ENCODE measurements at places on chromosomes 5 and 9. TPM values are rescaled to one million over a fixed set of nuclear protein-coding genes. Genes with fewer than 3 reads are reported as not detected.
A peak's percentile ranks its signal among the peaks of the same experiment; 100 is the strongest.

GRCh38 chr9:93958121-93958818 is 3.1 kb upstream of the BARX1 start:
- no peak for DNase-seq

- peak; percentile 30 for DNase-seq
Measured at GRCh38 chr5:77645158-77645994, 6.9 kb upstream of the OTP start.

DNA sequence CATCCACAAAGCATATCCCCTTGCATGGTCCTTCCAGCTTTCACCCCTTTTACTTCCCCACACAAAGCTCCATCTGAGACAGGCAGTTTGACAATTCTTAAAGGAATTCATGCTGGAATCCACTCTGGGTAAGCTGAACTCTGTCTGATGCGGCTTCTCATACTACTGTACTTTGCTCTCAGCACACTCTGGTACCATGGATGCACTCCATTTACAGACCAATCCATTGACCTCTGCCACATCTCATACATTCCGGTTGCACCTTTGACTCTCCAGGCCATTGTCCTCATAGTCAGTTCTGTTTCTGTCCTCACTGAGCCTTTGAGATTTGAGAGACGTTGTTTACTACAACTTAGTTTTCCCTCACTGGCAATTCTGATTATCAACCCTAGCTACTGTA is 12.2 kb downstream of the SPATA9 start:
- DNase-seq: no peak

GRCh38 chr5:132059043-132059695 is 1.3 kb upstream of the IL3 start:
- DNase-seq: no peak

DNA sequence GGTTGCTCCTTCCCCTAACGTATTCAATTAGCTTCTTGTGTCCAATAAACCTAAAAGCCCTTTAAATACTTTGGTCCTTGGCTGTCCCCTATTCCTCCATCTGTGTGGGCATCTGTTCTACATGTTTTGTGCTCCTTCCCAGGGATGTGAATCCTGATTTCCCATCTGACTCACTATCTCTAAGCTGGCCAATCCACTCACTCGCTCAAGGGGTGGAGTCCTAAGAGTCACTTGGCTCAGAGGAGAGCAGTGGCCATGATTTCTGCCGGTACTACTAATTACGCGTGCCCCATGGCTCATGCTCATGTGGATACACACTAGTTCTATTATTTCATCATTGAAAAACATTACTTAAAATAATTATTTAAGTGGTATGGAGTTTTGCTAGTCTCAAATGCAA is 89.6 kb downstream of the TAF11L14 start:
- no peak for DNase-seq

DNA sequence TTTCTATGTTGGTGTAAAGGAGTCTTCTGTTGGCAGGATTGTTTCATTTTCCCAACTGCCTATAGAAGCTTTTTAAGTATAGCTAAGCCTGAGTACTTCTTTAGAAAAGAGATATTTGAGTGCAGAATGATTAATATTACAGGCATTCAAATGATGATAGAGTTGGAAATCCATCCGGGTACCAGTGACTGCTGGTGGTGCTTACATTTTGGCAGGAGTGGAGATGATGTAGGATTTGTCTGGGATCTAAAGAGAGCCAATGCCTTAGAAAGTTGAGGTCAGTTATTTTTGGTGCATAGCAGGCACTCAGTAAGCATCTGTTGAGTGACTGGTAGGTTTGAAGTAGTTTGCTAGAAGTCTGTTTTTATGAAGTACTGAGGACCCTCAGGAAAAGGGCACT is 433.5 kb downstream of the DMAC1 start:
- DNase-seq: no peak

GRCh38 chr9:114446036-114446435 is 58.3 kb upstream of the AKNA start:
- no peak for DNase-seq

- DNase-seq: no peak
Measured at GRCh38 chr9:114791312-114791711, 14.5 kb downstream of the TNFSF15 start.

GRCh38 chr5:321230-321725 is at the start of gene AHRR:
TSS of gene AHRR (plus strand) at chr5:321714. CDS start at chr5:343903, 22,189 bp downstream.
- peak; percentile 63 for DNase-seq

GRCh38 chr9:115415450-115415849 is 297.5 kb upstream of the TNC start:
- DNase-seq: no peak

DNA sequence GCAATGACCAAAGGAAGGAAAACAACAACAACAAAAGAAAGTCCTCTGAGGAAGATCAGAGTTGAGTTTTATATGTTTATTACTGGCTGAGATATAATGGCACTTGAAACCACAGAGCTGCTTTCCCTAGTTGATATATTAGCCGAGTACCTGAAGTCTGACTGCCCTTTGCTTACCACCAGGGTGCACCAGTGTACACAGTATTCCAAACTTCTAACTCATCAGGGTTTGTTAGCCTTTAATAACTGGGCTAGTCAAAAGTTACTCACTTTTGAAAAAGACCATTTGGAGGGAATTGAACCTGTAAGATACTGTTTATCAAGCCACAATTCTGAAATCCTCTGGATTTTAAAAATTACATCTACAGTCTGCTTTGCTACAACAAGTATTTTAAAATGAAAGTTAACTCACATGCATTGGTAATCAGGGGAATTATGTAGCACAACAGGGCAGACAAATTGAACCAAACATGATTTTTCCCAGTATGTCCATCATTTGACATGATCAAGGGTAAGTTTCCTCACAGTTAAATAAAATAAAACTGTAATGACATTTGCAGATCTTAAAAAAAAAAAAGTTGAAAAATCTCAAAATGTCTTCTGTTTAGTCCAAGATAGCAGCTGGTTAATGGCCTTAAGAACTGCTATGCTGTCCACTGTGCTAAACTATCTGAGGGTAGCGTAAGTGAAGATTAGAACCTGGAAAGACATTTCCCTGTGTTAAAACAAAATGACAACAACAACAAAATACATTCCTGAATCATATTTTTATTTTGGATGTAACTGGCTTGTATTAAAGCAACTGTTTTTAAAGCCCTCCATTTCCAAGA is 57.3 kb upstream of the C6 start:
- no peak for DNase-seq

DNA sequence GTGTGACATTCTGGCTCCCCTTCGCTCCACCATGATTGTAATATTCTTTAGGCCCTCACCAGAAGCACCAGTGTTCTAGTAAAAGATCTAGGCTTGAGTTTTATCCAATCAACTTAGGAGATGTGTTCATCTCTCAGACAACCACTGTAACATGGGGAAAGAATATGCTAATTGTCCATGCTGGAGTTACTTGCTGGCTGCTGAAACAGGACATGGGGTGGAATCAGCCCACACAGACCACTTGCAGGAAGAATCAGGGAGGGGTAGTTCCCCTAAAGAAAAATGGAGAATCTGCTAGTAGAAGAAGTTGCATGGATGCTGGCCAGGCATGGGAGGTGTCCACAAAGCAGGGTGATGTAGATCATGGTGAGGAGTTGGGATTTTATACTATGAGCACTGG is 86.2 kb downstream of the FEM1C start:
- no peak for DNase-seq

DNA sequence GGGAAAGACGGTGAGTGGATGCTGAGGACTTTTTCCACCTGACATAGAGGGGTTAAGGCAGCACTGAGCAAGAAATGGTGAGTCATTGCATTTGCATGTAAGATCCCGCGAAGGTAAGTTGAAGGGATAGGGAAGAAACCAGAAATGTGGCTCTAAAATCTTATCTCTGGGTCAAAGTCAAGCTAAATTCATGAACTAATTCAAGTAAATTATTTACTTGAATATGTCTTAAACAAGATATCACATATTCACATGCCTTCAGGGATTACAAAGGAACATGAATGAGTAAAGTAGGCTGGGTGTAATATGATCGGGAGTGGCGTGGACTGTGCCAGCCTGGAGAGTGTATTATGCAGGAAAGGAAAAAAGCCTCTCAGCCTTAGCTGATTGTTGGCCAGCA is 74.4 kb upstream of the EQTN start:
- DNase-seq: no peak

DNA sequence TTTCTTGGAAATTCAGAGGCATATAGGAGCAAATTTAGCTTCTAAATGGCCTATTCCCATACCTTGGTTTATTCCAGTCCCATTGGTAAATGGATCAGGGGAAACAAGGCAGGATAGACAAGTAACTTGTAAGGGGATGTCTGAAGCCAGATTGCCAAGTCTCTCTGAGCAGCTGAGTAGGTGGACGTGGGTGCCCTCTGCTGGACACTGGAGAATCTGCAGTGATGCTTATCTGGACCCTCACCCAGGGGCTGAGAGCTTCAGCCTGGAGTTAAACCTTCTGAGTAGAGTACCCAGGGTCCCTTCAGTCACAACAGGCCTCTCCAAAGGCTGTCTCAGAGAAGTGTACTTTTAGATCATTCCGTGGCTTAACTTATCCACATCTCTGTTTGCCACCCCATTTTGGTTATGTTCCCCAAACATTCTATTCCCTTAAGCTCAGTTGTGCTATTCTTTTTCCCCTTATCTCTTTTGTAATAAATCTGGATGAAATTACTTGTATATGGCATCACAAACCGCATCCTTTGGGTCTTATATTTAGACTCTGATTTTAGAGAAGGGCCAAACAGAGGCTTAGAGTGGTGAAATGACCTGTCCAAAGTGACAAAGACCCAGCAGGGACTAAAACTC is 218.3 kb upstream of the GLRA1 start:
- DNase-seq: peak; percentile 38

GRCh38 chr5:132335402-132335801 is 34.1 kb upstream of the SLC22A5 start:
- no peak for DNase-seq

- no peak for DNase-seq
Measured at GRCh38 chr5:111237470-111237869, 13.3 kb downstream of the CAMK4 start.

GRCh38 chr5:95823738-95824609 is 1.4 kb upstream of the GLRX start:
- peak; percentile 75 for DNase-seq

DNA sequence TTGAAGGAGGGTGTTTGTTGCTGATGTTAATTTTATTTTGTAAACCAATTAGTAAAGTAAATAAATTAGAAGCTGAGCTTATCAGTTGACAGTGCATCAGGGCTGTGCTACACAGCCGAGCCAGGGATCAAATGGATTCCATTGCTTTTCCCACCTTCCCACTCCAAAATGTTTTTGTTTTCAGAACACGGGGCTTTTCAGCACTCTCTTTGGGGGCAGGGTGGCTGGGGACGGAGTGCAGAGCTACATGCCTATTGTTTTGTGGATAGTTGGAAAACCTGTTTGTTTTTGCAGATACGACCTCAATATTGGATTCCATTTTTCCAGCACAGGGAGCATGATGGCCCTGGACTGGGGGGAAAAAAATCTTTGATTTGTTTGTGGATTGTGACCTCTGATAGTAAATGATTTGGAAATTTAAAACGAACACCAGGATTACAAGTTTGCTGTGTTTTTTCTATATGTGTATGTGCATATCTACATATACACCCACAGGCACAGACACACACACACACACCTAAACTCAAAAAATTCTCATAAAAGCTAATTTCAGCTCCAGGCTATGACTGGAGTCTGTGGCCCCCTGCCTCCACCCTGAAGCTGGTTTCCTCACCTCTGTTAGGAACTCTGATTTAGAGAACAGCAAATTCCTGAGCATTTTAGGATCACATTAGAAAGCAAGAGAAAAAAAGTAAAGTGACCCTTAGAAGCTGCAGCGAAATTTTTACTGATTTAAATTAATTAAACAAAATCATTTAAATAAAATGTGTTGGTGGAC is 371.7 kb upstream of the IRX2 start:
- no peak for DNase-seq

- peak; percentile 57 for DNase-seq
Measured at GRCh38 chr5:127959152-127959764, 124.3 kb upstream of the SLC12A2 start.

Gene FOXD4
- 0.27 TPM for total RNA-seq

Gene GRIN3A
- total RNA-seq: 0.04 TPM

Gene ADCY2
- total RNA-seq: 91.4 TPM

Gene SQSTM1
- total RNA-seq: 707 TPM

Gene PRSS3
- not detected for total RNA-seq

Gene PLAC8L1
- not detected for total RNA-seq

Gene CEL
- 2.0 TPM for total RNA-seq

Gene SLC35D2
- 2.1 TPM for total RNA-seq

All from psoas muscle (tissue), 8 donors.